ENCODE measurements at places on chromosomes 7 and 10. TPM values are rescaled to one million over a fixed set of nuclear protein-coding genes. Genes with fewer than 3 reads are reported as not detected.
A peak's percentile ranks its signal among the peaks of the same experiment; 100 is the strongest.

Gene UPK3B
- total RNA-seq = not detected

Gene OR2A7
- total RNA-seq = 1.3 TPM

Gene ITIH2
- total RNA-seq = not detected

Gene CFTR
- not detected for total RNA-seq

Gene SPDYE9
- total RNA-seq = not detected

Gene ELAPOR2
- total RNA-seq = 2.2 TPM

Gene STEAP4
- total RNA-seq = not detected

Gene CHAT
- total RNA-seq = not detected

Gene CUZD1
- total RNA-seq = 2.0 TPM

Gene CALHM1
- not detected for total RNA-seq

Gene SLC13A4
- not detected for total RNA-seq

Gene CDC123
- total RNA-seq = 162 TPM

Gene GDF10
- total RNA-seq = 4.1 TPM

- no peak for DNase-seq
Measured at GRCh38 chr7:81501220-81501619, 268.6 kb downstream of the HGF start.

DNA sequence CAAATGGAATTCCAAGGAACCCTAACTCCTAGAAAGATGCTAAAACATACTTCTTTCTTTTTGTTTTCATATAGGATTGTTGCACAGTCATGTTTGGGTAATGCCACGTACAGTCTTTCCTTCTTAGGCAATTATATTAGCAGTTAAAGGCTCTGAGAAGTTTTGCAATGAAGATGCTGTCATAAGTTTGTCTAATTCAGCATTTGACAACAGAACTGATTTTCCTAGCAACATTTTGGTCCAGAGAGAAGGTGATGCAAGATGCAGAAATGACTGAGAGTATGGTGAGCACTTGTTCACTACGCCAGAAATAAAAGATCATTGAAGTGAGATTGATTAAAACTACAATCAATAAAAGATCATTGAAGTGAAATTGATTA, 184.0 kb upstream of the PLXNA4 start:
- no peak for DNase-seq

- peak; percentile 82 for DNase-seq
Measured at GRCh38 chr7:100604028-100604975, 2.1 kb downstream of the PCOLCE start.

GRCh38 chr10:113856563-113856962, 2.1 kb downstream of the NHLRC2 start:
- DNase-seq = no peak

DNA sequence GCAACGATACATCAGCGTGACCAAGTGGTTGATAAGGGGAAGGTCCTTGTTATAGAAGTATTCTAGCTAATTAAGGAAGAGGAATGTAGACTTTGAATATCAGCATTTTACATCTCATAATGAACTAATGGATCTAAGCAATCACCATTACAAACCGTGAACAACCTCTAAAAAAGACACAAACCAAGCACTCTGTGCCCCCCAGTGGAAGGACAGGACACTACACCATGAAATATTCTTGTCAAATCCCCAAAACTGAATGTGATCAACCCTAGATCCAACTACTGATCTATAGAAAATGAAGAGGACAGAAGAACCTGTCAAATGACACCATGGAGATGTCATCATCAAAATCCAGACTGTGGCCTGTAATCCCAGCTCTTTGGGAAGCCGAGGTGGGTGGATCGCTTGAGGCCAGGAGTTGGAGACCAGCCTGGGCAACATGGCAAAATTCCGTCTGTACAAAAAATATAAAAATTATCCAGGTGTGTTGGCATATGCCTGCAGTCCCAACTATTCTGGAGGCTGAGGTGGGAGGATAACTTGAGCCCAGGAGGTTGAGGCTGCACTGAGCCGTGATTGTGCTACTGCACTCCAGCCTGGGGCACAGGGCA, 111.3 kb upstream of the CARD11 start:
- peak; percentile 35 for DNase-seq

- no peak for DNase-seq
Measured at GRCh38 chr10:1579141-1579491, 158.2 kb downstream of the ADARB2 start.

DNA sequence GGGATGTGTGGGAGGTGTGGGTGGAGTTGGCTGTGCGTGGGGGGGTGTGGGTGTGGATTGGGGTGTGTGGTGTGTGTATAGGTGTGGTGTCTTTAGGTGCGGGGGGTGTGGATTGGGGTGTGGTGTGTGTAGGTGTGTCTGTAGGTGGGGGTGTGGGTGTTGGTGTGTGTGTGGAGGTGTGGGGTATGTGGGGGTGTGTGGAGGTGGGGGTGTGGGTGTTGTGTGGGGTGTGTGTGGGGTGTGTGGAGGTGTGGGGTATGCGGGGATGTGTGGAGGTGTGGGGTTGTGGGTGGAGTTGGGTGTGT, 33.9 kb downstream of the SPDYE17 start:
- no peak for DNase-seq

DNA sequence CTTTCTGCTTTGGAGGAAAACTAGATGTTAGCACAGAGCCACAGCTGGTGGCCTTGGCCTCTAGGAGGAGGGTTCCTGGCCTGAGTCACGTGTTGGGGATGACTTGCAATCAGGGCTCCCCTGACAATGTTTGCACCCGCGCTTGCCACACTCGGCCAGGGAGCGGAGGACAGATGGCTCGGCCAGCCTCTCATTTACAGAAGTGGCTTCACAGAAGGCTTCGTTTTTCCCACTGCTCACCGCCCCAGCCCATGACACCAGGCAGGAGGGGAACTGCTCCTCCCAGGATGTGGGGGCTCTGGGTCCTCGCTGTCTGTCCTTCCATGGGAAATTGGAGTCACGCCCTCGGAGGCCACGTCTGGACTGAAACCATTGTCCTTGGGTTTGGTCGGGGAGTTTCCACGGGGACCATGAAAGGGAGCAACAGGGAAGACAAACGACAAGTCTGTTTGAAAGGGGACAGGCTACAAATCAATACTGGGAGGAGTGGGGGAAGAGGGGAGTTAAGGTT, 49.6 kb upstream of the UBE3C start:
- no peak for DNase-seq

GRCh38 chr7:36547416-36547815, 157.8 kb downstream of the ANLN start:
- DNase-seq = no peak

DNA sequence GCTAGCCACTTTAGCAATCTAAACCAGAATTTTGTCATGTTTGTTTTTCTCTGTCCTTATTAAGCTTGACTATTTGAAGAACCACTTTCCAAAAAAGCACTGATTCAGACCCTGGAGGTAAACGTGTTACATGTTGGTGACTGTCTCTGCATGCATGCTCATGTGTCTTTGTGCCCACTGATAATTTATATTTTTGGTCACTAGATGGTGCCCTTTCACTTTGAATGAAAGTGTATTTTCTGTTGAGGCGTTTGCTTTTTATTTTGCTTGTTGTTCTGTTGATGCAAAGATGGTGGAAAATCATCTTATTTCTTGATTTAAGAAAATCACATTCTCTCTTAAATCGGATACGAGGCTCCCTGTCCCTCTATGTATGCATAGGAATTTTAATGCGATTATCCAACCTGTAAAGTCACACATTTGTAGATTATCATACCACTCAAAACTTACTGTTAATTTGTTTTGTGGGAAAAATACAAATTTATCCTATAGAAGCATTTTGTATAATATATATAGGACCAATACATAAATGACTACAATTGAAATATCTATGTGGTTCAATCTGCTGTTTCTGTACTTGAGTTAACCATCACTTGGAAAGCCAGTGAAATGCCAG, 269.3 kb downstream of the BICC1 start:
- no peak for DNase-seq

- no peak for DNase-seq
Measured at GRCh38 chr7:129381710-129382484, 52.3 kb upstream of the STRIP2 start.

GRCh38 chr10:22723783-22724182, 9.4 kb upstream of the PIP4K2A start:
- no peak for DNase-seq

DNA sequence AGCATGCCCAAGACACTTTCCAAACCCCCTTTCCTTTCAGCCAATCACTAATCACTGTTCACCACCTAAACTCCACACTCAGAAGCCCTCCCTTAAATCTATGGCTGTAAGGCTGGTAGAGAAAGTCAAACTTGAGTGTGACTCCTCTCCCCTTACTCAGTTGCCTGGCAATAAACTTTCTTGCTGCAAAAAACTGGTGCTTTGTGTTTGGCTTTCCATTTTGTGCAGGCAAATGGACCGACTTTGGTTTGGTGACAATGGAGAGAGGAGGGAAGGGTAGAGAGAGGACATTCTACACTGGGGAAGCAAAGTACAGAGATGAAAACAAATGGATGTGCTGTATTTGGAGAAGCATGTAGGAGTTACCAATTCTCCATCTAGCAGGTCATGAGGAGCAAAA, 84.9 kb downstream of the SLC25A13 start:
- no peak for DNase-seq

DNA sequence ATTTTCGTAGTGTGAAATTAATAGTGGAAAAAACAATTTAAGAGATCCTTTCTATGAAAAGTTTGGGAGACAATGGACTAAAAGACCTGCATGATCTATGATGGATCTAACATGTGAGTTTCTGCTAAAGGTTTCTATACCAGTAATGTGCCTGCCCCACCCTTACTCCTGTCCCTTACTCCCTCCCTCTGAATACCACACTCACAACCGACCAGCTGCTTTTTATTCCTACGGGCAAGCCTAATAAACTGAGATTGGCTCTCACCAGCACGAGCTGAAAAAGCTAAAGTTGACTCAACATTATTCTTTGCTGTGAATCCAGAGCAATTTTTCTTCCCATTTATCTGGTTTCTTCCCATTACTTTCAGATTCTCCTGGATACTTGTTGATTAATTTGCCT, 17.8 kb upstream of the REEP3 start:
- DNase-seq = no peak

DNA sequence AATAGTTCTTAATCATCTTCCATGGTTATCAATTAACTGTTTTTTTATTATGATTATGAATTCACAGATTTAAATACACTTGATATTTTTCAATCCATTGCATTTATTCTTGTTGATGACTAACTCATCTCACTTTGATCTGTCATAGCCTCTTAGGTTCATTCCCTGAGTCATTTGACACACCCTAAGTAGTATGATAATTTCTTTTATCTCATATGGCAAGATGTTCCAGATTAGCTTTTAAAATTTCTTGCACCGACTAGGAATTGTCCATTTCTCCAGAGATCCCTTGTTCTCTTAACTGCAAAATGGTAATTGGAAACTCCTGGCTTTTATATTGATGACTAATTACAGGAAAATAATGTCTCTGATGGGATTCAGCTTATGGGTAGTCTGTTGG, 87.6 kb upstream of the CCDC6 start:
- no peak for DNase-seq

DNA sequence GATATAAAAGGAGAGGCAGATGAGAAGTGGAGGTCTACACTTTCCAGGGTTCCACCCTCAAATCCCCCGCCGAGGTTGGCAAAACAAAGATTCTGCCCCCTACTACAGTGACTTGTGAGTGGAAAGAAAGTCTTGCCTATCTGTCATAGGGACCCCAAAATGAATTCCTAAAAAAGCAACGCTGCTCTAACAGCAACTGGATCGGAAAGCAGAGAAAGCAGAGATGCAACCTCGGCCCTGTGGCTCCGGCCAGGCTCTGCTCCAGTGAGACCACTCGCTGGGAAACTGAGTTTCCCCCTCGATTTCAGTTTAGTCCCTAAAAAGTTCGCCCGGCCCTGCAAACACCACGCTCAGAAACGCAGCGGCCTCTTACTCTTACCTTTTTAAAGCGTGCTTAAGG, 297.9 kb upstream of the NFE2L3 start:
- no peak for DNase-seq

- no peak for DNase-seq
Measured at GRCh38 chr10:67618116-67618515, 77.9 kb downstream of the CTNNA3 start.

DNA sequence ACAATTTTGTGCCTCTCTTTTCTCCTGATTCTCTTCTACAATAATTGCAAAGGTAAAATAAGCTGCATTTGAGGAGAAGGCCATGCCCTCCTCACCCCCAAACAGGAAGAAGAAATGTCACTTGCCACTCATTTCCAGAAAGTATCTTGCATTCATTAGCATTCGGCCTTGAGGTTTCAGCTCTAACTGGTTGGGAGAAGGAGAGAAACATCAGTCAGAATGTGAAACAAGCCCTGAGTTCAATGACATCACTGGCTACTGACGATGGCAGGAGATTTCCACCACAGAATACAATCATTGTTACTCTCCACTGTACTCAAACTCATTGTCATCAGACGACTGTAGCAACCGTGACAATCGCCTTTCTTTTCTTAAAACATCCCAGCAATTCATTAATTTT, 72.8 kb downstream of the PRKCQ start:
- peak; percentile 59 for DNase-seq

- no peak for DNase-seq
Measured at GRCh38 chr10:26544932-26545331, 106.8 kb downstream of the APBB1IP start.

DNA sequence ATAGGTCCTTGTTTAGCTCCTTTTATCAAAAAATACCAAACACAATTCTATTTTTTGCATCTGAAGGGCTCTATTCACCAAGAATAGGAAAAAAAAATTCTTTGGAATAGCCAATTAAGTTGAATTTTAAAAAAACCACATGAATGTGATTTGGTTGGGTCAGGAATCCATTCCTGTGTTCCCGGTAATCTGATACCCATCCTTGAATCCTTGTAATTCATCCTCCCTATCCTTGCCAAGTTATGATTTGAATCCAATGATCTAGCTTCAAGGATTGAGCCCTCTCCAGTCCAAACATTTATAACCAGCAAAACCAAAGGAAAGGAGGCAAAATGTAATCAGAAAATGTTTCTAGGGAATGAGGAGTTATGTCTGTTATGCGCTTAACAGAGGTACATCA, 86.6 kb downstream of the CFAP58 start:
- DNase-seq = no peak

- no peak for DNase-seq
Measured at GRCh38 chr7:20514364-20514763, 101.1 kb upstream of the ABCB5 start.

GRCh38 chr7:157814931-157815705, 478.3 kb downstream of the DNAJB6 start:
- DNase-seq = no peak

DNA sequence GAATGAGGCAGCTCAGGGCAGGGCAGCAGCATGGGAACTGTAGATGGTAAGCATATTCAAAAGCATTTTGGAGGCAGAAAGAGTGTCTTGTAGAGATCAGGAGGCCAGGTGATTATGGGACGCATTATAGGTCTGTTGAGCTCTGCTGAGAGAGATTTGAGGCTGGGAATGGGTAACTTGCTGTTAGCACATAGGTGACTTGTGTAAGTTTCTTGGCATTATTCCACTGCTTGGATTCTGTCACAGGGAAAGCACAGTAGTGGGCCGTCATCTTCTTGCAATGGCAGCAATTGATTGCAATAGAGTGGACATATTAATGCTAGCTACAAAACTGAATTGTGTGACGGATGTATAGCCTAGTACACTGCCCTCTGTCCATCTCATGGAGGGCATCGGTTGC, 434.3 kb upstream of the IGFBP3 start:
- no peak for DNase-seq

DNA sequence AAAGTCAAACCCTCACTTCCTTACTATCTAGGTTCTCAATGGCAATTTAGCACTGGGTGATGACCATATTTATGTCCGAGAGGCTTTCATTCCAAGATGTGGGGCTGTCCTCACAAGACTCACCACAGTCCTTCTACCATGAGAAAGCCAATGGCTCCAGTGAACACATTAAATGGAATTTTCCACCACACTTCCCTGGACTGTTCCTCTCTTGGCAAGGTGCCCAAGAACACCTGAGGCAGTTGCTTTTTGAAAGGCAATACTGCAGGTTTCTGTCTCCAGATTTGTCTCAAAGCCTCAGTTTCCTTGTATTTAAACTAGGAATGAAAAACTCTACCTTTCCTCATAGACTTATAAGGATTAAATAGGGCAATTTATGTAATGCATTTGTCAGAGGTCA, 24.2 kb downstream of the AFAP1L2 start:
- DNase-seq = no peak

Measured in activated naive CD8-positive, alpha-beta T cell treated with anti-CD3 and anti-CD28 coated beads for 36 hours (primary cell).